Activated CD4-positive, alpha-beta memory T cell treated with anti-CD3 and anti-CD28 coated beads, Interleukin-2, amount 10 ng/mL, durations not matched to agents 7 days and 5 days (primary cell): ENCODE measurements at places on chromosomes 7 and 10. TPM values are rescaled to one million over a fixed set of nuclear protein-coding genes. Genes with fewer than 3 reads are reported as not detected.
A peak's percentile ranks its signal among the peaks of the same experiment; 100 is the strongest.

DNA sequence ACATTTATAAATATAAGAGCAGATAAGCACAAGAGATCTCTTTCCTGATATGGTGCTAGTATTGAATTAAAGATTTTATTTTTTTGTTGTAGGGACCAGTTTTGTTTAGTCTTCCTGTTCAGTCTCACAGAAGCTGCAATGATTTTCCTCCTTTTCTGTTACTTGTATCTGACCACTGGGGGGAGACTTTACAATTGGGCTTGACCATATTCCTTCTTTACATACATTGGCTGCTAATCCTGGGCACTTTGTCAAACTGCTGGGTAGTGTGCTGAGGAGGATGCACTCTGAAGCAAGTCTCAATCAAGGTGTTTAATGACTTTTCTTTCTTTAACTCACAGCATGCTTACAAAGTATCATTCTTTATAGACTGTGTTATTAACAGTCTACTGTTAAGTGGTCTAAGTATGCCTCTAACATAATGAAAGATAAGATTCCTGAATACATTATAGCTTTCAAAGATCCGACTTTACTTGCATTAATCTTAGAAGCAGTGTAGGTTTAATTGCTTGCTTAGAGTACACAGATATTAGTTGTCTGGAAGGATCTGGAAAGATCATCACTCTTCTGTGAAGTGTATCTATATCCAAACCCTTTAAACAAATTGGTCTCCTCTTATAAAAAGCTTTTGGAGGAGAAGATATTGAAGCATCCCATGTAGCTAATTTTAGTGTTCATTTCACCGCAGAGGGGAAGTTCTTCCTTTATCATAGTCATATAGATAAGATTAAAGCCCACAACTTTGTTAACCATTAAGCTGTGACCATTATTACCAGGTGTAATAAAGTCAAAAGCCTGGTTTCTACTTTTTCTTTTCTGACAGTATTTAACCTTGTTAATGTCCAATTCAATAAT, 3.1 kb downstream of the PALS2 start:
- no peaks in the 10 kb centered on the region for H3K36me3 ChIP-seq
- peaks cover 6% of the 10 kb centered on the region for H3K27me3 ChIP-seq
- H3K27ac ChIP-seq: no peak overlapping the region
- no peak overlapping the region for H3K4me3 ChIP-seq

Gene RHOBTB1
- 0.05 TPM for total RNA-seq

GRCh38 chr7:50983850-50984249, 201.2 kb upstream of the GRB10 start:
- no peak overlapping the region for H3K4me3 ChIP-seq
- peaks cover 6% of the 10 kb centered on the region for H3K27me3 ChIP-seq

DNA sequence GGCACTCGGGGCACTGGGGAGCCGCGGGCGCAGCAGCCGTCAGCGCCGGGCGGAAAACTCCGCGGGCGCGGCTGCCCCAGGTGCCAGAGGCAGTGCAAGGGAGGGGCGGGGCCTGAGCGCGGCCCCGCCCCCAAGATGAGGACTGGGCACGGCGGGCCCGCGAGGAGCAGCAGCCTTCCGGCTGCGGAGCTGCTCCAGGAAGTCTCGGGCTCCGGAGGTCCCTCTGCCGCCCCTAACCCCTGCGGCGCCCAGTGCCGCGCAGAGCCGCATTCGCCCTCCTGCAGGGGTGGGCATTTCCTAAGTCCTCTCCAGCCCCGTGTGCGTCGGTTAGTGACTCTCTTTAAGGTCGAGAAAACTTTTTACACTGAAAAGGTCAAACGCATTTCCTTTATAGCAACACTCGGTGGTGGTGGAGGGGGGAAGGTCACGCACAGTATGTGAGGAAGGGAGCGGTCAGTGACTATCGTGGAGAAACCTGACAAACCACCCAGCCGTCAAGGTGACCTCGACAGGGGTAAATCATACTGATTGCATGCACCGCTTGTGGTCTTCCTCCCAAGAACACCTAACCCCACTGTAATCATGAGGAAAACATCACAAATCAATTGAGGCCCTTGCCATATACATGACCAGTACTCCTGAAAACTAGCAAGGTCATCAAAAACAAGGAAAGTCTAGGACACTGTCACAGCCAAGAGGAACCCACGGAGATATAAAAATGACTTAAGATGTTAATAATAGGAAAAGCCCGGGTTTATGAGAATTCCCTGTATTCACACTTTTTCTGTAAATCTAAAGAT, at the start of gene ANXA11:
Gene ANXA11 (minus strand): TSS at position 61 of the 800 bp plus-strand sequence. CDS start 32,676 bp downstream, outside the sequence.
- no peaks in the 10 kb centered on the region for H3K27me3 ChIP-seq
- H3K36me3 ChIP-seq: peaks cover 31% of the 10 kb centered on the region
- DNase-seq: peak; percentile 88
- peak within 1 kb of the TSS; percentile 81 for H3K4me3 ChIP-seq

DNA sequence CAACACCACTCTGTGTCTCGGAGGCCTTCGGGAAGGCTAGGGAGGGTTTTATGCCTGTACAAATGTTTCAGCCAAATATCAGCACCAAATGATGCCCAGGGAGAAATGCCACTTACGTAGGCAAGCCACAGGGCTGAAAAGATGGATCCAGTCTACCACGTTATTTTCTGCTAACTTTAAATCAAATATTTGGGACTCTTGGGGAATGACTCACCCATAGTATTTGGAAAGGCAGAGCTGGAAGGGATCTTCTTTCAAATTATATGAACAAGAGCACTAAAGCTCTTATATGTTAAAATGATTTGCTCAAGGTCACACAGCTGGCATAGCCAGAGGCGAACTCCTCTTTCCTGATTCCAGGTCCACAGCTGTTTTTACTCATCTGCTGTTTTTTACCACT, 591.4 kb downstream of the SORCS1 start:
- DNase-seq: no peak
- no peak overlapping the region for H3K27ac ChIP-seq

- H3K27ac ChIP-seq: no peak overlapping the region
- H3K4me3 ChIP-seq: no peak overlapping the region
- no peak for DNase-seq
- no peaks in the 10 kb centered on the region for H3K4me1 ChIP-seq
- peaks cover 3% of the 10 kb centered on the region for H3K27me3 ChIP-seq
These were observed 396.7 kb downstream of the PHTF2 start for GRCh38 chr7:78195281-78195680.
